Activated naive CD4-positive, alpha-beta T cell (primary cell): ENCODE measurements at places on chromosomes 12 and 14.

GRCh38 chr12:80445083-80445793 is 1.2 kb downstream of the PTPRQ start:
- DNase-seq, result no peak

- DNase-seq, result no peak
These were observed 79.2 kb downstream of the ATXN2 start for GRCh38 chr12:111519937-111520336.

DNA sequence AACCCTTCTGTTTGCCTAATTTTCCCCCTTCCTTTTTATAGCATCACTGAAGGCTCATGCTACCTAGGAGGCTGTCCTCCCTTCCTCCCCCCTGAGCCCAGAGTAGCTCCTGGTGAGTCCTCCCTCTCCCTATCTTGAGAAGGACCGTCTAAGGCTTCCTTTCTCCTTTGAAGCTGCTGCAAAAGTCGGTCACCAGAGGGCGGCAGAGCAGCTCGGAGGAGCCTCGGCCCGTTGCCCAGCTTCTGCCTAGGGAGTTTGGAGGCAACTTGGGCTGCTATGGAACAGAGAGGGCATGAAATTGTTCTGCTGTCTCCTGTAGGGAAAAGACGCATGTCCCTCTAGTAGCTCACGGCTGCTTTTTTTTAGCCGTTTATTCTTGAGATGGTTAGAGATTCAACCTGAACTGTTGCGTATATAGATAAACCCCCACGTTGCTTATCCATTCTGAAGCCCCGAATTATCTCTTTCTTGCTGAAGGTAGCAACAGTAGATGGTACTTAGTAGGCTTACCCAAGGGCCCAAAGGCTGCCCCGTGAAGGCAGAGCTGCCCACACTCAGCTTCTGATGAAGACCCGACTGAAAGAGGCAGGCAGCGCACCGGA is 5.7 kb downstream of the WNT5B start:
- DNase-seq, result peak; percentile 27

- DNase-seq, result no peak
These were observed 54.3 kb upstream of the FRMD6 start for GRCh38 chr14:51597261-51598001.

DNA sequence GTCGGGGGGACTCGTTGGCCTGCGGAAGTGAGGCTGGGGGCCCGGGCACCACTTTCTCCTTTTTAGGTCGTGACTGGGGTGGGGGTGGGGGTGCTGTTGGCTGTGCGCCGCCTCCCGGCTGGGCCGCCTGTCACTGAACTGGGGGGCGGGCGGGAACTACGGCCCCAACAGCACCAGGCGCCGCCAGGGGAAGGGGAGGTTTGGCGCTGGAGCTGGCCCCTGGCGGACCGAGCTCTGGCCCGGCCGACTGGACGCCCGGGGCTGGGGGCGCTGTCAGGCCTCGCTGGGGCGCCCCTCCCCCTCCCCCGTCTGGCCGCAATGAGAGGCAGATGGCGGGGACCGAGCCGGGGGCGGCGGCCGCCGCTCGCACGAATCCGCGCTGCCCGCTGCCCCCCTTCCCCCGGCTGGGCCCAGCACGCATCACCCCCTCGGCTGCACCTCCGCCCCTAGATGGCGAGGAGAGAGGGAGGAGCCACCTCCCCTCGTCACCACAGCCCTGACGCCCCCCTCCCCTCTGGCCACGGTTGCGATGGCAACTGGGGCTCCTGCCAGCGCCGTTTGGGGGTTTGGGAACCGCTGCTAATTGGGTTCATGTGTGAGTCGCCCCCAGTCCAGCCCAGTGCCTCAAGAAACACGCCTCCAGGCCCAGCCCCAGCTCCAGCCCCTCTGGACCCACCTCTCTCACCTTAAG is 723 bp downstream of the NFATC4 start:
- DNase-seq, result no peak

- DNase-seq, result no peak
These were observed 15.0 kb downstream of the CEP170B start for GRCh38 chr14:104879983-104880565.

GRCh38 chr12:41907021-41907420 is 237.7 kb downstream of the GXYLT1 start:
- no peak for DNase-seq

GRCh38 chr14:64298773-64299172 is 4.6 kb upstream of the ESR2 start:
- no peak for DNase-seq

DNA sequence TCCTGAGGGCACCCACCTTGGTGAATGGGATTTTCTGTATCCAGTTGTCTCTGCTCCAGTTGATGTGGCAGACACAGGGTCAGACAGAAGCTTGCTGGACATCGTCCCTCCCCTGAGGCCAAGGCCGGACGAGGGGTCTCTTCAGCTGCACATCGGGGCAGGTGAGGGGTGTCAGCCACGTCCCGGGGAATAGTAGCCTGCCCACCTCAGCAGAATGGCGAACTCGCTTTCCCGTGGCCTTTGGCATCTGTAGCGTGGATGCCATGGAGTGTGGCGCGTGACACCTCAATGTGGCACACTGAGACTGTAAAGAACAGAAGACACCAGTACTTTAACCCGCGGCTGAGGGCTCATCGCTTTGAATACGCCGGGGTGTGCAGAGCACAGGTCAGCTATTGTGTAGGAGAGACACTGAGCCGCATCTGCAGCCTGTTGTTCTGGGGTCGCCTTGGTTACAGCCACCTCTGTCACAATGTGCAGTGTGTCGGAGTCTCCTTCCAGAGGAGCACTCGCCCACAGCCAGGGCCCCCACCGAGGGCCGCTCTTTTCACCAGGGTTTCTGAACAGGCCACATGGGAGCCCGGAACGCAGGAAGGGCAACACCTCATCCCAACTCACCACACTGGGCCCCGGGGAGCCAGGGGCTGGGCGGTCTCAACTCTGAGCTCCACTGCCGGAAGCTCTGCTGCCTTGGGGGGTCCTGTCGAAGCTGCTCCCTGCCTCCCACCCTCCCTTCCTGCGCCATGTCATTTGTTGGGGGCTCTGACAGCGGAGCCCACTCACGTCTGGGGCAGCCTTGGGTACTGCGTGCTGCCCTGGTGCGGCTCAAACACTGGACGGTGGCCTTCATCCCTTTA is 77.0 kb downstream of the ADGRD1 start:
- DNase-seq, result no peak

- DNase-seq, result no peak
These were observed 21.9 kb downstream of the CLEC9A start for GRCh38 chr12:10052193-10052913.

GRCh38 chr12:45469902-45470301 is 254.0 kb downstream of the ANO6 start:
- no peak for DNase-seq

DNA sequence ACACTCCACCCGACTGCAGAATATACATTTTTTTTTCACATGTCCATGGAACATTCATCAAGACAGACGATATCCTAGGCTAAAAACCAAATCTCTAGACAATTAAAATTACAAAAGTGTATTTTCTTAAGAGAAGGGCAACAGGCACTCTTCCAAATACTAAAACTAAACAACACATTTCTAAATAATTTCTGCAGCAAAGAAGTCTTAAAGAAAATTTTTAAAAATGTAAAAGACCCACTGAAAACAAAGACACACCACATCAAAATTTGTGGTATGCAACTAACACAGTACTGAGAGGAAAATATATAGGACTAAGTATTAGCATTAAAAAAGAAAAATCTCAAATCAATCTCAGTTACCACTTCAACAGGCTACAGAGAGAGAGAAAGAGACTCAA is 570.0 kb downstream of the SLC16A7 start:
- DNase-seq, result no peak

- no peak for DNase-seq
These were observed 3.1 kb downstream of the HNF1A start for GRCh38 chr12:120981407-120981941.

DNA sequence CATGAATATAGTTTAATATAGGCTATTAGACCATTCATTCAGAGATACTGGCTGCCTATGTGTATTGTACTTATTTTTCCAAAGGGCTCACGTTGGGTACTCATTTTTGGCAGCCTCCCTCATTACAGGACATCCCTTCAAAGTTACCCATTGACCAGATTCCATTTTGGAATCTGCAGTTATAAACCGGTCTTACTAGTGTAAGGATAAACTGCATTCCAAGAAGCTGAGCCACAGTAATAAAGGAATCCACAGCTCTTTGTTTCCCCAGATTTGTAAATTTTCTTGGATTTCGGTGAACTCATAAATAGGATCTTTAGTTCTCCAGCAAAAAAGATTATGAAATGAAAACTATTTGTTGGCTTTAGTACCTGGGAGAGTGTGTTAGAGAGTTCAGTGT is 18.9 kb upstream of the CFL2 start:
- DNase-seq, result no peak

DNA sequence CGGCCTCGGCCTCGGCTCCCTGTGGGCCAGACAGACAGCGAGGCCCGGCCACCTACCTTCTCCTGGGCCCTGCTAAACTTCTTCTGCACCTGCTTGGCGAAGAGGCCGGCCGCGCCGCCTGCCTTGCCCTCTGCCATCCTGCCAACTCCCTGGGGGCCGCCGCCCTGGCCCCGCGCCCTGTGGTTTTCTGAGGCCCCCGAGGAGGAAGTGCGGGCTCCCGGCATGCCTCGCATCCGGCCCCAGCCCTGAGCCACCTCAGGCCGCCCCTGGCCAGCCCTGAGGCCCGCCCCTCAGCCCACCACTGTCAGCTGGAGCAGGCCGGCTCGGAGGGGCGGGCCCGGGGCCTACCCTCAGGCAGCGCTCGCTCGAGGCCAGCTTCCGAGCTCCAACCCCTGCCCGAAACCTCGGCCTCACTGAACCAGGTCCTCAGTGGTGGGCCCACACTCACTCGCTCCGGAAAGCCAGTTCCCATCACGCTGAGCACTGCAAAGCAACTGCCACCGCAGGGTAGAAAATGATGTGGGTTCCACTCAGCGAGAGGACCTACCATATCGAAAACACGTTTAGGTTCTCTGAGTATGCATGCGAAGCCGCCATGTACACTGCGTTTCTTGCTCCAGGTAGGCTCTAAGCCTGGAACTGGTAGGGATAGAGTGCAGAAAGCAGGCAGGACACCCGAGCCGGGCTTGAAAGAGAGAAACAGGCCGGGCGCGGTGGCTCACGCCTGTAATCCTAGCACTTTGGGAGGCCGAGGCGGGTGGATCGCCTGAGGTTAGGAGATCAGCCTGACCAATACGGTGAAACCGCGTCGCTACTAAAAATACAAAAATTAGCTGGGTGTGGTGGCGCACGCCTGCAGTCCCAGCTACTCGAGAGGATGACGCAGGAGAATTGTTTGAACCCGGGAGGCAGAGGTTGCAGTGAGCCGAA is at the start of gene BIN2:
TSS of gene BIN2 (minus strand) at position 209 of the 930 bp plus-strand sequence. CDS start at position 137, 72 bp downstream.
- DNase-seq, result no peak

- DNase-seq, result peak; percentile 36
These were observed 18.9 kb downstream of the PITPNM2 start for GRCh38 chr12:123131879-123132402.

GRCh38 chr12:132560614-132561426 is 49.6 kb downstream of the LRCOL1 start:
- DNase-seq, result peak; percentile 60

- DNase-seq, result no peak
These were observed 327.9 kb downstream of the C12orf75 start for GRCh38 chr12:105658389-105658788.

DNA sequence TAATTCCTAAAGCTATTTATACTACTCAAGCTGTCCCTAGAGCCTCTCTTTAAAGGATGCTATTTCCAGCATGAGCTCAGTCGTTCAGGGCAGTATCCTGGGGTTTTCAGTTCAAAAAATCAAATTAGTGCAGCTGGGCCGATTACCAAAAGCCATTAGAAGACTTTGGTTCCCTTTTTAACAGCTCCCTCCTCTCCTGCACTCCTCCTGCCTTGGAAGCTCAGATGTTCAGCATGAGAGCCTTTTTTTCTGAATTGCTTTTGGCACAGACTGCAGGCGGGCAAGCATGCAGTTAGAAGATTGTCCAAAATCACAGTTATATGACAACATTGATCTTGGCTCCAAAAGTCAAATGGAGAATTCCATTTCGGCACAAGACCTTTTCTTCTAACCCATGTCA is 179.6 kb downstream of the SLC35F4 start:
- DNase-seq, result no peak

DNA sequence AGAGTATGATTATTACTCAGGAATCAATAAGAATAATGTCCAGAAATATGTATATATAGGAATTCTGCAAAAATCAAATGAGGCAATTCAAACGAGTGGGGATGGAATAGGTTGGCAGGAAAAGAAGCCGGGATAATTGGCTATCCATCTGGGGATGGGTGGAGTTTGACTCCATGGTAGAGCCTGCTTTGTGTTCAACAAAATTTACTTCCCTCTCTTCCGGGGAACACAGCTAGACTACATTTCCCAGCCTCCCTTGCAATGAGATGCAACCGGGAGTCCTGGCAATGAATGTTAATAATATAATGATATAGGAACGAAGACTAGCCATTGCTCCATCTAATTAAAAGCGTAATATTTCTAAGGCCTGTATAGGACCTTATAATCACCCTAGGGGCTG is 146.6 kb downstream of the EFCAB11 start:
- DNase-seq, result no peak

- peak; percentile 43 for DNase-seq
These were observed at the start of gene RIN3 for GRCh38 chr14:92513204-92513965. Gene RIN3 (plus strand): TSS chr14:92513781. CDS start chr14:92513933, 152 bp downstream.

- no peak for DNase-seq
These were observed 60.4 kb downstream of the SLC15A4 start for GRCh38 chr12:128763395-128763794.

DNA sequence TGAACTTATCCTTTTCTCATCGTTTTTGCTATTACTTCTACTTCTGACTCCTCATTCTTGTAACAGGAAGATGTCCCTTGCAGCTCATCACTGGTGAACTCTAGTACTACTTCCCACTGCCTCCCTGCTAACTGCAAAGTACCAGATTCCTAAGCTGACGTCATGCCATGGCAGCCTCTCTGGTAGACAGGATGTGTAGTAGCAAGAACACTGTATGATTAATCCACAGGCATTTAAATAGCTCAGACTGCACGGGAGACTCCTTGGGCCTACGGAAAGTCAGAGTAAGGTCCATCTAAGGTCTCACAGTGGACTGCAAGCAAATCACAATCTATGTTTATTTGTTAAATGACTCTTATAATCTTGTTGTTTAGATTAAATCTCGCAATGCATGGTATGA is 43.5 kb downstream of the DNAI7 start:
- DNase-seq, result no peak

DNA sequence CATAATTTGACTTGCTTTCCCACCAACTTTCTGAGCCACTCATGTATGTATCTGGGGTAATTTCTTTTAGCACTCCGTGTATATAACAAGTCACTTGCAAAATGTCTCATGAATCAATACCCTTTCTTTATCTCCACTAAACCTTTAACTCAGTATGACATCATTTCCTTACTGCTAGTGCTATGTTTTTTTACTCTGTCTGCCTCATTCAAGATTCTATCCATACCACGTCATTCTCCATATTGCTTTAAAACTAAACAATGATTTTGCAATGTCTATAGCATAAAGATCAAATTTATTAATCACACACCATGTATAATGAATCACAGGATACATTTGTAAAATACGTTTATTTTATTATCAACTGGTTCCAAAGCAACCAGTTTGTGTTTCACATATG is 178.2 kb downstream of the PIK3C2G start:
- no peak for DNase-seq

DNA sequence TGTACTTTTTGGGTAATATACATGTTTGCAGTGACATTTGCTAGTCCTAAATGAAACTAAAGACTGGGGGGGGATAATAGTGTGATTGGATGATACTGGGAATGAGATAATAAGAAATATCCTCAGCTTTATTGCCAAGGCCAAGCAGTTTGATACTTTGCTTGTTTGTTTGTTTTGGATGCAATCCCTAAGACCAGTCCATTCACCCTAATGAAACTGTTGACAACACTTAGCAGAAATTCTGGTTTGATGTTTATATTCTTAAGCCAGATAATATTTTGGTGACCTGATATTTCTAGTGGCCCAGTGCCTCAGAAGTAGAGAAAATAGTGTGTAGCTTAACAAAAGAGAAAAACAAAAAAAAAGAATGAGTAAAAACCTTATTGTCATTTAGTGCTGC is 1.8 kb downstream of the PHC1 start:
- DNase-seq, result no peak
